IMR-90 (cell line): ENCODE measurements at places on chromosomes 11 and 22. TPM values are rescaled to one million over a fixed set of nuclear protein-coding genes. Genes with fewer than 3 reads are reported as not detected.

GRCh38 chr22:49907807-49908206 lies 10.4 kb downstream of the ALG12 start:
- DNase-seq = no peak
- H3K4me3 ChIP-seq = no peak overlapping the region
- peaks cover 38% of the 10 kb centered on the region for H3K36me3 ChIP-seq
- no peaks in the 10 kb centered on the region for H3K27me3 ChIP-seq
- H3K27ac ChIP-seq = no peak overlapping the region

DNA sequence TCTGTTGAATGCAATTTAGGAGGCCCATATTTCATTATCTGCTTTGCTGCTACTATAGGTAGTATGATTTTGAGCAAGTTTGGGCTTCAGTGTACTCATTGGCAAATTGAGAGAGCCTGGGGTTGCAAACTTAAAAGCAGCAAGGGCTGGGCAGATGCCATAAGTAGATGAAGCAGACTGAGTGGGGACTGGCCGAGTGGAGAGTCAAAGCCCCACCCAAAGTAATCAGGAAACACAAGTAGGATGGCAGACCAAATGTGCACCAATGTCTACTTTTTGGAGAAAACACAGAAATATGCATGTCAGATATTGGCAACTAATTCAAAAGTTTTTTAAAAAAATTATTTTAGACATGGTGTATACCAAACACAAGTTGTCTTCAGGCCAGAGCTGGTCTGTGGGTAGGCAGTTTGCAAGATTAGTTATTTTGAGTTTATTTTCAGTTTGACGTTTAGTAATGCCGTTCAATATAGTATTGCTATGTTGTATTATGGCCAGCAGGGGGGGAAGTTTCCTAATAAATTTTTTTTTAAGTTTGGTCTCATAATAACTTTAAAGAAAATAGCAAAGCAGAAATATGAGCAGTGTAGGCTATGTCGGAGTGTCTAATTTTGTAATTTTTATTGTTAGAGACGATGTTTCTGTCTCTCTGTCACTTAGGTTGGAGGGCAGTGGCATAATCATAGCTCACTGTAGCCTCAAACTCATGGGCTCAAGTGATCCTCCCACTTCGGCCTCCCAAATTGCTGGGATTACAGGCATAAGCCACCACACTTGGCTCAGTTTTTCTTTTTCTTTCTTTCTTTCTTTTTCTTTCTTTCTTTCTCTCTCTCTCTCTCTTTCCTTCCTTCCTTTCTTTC lies 105.1 kb downstream of the HIPK3 start:
- H3K4me1 ChIP-seq = no peaks in the 10 kb centered on the region; the same call in 1 of the 2 replicates
- H3K27ac ChIP-seq = no peak overlapping the region
- no peak overlapping the region for H3K4me3 ChIP-seq
- peak; percentile 56 for DNase-seq
- no peaks in the 10 kb centered on the region for H3K36me3 ChIP-seq
- no peaks in the 10 kb centered on the region for H3K27me3 ChIP-seq

DNA sequence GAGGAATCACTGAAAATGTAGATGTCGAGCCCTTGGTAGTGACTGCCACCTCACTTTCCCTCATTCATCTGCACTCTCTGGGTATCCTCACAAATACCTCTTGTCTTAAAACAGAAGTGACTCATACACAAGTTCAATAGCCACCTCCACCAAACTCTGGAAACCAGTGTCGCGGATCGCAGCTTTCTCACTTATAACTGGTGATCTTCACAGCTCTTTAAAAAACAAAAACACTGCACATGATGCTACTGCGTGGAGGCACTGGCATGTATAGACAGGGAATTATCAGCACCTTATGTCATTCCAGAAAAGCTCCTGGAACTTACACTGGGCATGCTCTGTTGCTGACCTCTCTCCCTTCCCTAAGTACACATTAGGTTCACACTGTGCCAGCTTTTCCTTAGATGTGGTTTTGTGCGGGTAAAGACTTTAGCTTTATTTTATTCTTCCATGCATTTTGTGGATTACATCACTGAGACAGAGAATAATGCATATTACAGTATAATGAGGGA lies 425.5 kb upstream of the CADM1 start:
- peaks cover 6% of the 10 kb centered on the region; the same call in 1 of the 2 replicates for H3K27me3 ChIP-seq
- H3K27ac ChIP-seq = no peak overlapping the region
- H3K4me1 ChIP-seq = no peaks in the 10 kb centered on the region; the same call in 1 of the 2 replicates
- no peak for DNase-seq
- no peaks in the 10 kb centered on the region for H3K36me3 ChIP-seq
- no peak overlapping the region for H3K4me3 ChIP-seq

CCDC179 gene
- total RNA-seq = not detected in 2 replicates

DGCR6 gene
- 0.54 and 0.56 TPM in 2 replicates for total RNA-seq
